ENCODE measurements at places on chromosomes 3 and 15.

DNA sequence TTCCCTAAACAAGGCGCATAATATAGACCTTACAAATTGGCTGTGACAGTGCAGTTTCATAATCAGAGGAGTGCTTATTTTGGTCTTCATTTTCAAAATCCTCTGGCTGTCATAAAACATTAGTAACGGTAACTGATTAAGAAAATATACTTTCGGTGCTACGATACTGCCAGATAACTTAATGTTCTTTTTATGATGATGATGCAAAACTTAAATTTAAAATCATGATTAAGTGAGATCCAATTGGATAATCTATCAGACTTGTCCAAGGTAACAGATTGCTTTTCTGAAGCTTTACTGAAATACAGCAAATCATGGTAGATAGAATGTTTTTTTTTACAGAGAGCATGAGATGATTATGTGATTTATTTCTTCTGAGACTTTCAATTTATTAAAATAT lies 364.2 kb upstream of the CNTN3 start:
- DNase-seq, result no peak

GRCh38 chr3:150097588-150097890 lies 126.8 kb upstream of the PFN2 start:
- no peak for DNase-seq

- no peak for DNase-seq
These were observed 89.8 kb downstream of the ARHGEF26 start for GRCh38 chr3:154210986-154211385.

- no peak for DNase-seq
These were observed 123.8 kb downstream of the B3GALNT1 start for GRCh38 chr3:160981217-160981938.

DNA sequence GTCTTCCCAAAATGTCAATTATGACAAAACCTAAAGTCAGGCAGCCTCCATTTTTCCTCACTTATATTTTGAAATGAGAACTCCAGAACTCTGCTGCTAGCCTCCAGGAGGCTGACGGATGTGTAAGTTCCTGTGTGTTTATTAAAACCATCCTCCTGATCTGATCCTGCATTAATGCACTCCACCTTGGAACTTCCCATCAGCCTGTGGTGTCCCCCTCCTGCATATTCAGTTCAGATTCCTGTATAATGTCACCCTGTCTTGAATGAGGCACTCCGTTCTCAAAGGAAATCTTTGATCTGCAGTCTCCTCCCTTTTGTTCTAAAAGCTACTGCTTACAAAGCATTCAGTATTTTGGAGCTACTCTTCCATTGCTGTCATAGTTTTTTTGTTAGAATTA lies 318.2 kb upstream of the ONECUT1 start:
- no peak for DNase-seq

DNA sequence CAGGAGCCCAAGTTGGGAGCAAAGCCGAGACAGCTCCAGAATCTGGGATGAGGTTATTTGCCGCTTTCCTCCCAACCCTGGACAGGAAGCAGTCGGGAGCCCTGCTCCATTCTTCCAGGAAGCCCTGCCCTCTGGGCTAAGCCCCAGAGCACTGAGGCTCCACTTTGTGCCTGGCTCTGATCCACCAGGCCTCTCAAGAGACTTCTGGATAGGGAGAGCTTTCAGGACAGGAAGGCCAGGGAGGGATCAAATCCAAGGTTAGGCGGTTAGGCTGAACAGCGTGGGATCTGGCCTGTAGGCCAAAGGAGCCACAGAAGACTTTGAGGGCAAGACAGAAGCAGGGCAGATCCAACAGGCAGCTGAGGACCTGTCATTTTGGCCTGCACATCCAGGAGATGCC lies 835 bp downstream of the STOML1 start:
- no peak for DNase-seq

- DNase-seq, result no peak
These were observed 122.9 kb upstream of the PTPRG start for GRCh38 chr3:61438253-61439121.

DNA sequence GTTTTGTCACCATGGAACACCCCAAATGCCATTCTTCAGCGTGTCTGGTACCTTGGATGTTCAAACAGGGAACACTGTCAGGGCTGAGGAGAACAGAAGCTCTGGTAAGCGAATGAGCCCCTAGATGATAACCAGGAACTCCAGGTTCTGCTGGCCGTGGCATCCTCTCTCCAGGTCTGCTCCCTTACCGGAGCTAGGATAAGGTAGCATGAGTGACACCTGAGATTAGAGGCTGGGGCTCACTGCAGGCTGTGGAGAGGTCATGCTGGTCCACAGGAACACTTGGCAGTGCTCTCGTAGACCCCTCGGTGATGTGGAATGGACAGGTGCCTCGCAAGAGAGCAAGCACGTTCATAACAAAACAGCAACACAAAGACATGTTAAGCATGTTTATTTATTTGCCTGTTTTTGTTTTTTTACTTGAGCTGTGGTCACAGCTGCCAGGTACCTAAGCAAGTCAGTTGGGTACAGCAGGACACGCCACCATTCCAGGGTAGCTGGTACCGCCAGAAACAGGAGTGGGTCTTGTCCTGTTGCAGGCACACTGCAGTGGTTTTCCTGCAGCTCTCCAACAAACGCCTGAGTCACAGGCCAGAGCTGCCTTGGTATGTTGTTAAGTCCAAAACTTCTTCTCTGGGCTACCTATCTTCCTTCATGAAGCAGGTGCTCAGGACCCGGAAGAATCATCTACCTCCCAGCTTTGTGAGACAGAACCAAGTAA lies 4.6 kb downstream of the RBM15B start:
- no peak for DNase-seq

DNA sequence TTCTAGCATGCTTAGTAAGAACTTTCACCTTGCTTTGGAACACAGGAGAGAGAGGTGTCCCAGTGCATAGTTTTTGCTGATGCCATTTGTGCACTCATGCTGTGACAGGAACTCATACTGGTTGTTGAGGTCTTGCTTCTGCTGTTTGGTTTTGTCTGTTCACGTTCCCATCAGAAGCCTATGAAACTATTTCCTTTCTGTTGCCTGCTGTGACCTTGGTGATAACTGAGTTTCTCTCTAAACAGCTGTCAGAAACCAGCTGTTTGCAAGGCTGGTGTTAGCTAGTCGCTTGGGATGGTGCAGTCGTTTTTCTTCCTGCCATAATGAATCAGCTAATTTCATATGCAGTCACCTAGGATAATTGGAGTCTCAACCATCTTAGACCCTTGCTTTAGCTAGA lies 724.1 kb downstream of the GRM7 start:
- DNase-seq, result no peak

DNA sequence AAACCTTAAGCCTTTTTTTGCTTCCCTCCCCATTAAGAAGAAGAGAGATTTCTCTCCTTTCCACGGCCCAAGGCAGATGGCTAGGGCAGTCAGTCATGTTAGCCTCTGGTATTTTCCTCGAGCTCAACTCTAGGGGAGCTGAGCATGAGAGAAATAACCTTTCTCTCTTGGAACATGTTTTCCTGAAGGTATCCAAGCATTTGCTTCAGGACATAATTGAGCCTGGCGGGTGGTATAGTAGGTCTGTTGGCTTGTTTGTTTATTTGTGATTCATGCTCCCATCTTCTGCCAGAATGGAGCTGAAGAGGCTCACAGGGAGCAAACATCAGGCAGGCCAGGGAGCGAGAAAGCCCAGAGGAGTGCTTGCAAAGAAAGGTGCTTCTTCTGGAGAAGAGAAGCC lies 102.5 kb downstream of the MESD start:
- no peak for DNase-seq

DNA sequence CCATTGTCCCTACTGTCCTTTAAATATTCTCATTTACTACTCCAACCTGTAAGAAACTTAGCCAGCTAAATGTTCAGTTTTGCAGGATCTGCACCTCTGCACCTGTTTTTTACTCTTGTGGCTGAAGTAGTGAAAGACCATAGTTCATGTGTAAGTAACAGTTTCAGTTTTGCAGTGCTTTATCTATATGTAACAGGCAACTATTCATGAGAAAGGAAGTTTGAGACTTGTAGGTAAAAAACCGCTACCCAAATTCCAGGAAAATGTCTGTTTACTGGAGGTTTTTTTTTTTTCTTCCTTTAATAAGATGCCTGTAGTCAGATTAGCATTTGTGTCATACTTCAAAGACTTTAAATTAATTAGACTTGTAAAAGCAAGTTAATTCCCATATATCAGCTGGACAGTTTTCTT lies 25.4 kb upstream of the MBNL1 start:
- DNase-seq, result no peak

DNA sequence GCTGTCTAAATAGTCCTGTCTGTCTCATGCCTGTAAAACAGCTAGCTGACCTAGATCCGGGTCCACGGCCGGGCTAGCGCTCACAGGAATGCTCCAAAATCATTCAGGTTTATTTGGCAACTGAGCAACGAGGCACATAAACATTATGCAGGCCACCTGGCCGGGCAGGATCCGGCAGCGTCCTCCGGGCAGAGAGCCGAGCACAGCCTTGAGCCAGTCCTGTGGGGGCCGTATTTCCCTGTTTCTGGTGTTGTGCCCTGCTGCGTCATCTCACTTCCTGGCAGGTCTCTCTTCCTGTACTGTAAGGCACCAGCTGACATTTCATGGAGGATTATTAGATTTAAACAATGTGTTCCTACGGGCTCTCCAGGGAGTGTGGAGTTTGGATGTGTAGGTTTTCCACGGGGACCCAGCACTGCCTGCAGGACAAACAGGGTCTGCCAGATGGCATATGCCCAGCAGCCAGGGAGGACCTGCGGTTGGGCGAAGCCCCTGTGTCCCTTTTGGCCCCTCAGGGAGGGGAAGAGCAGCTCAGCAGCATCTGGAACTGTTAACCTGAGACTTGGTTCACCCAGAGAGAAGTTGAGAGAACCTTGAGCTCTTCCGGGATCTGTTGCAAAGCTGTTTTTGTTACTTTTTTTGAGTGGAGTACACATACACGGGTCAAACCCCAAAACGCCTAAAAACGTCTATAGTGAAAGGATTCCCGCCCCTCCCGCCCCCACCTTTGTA lies 16.6 kb upstream of the LRRK1 start:
- DNase-seq, result no peak

- no peak for DNase-seq
These were observed 243.5 kb upstream of the SEMA6D start for GRCh38 chr15:47473832-47474231.

DNA sequence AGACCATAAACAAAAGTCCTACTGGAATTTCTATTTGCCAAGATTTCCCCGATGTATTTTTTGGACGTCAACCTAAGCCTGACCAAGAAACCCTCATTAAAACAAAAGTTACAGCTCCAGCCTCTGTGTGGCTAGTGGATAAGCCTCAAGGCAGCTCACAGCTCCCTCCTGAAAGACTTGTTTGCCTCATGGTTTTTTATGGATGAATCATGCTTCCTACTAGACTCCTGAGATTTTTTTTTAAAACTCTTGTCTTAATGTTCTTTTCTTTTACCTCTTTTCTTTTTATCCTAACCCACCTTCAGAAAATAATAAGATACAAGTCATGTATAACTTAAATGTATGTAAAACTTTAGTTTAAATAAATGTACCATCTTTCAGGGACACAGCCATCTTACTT lies 52.4 kb downstream of the SUCNR1 start:
- no peak for DNase-seq

DNA sequence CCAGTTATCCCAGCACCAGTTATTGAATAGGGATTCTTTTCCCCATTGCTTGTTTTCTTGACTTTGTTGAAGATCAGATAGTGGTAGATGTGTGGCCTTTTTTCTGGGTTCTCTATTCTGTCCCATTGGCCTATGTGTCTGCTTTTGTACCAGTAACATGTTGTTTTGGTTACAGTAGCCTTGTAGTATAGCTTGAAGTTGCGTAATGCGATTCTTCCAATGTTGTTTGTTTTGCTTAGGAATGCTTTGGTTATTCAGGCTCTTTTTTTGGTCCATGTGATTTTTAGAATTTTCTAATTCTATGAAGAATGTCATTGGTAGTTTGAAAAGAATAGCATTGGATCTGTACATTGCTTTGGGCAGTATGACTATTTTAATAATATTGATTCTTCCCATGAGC lies 94.3 kb upstream of the CHMP2B start:
- DNase-seq, result no peak

DNA sequence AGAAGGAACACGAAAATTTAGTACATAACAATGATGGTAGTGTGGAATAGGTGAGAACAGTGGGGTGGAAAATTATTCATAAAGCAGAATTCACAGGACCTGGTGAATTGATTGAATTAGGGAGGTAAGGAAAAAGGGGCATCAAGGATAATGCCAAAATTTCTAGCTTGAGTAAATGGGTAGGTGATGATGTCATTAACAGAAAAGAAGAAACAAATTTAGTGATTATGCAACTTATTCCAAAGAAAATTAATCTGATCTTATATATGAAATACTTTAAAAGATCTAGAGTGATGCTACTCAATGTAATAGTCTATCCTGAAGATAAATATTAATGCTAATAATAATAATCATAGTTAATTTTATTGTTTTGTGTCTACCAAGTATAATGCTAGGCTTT lies 544.6 kb upstream of the LMCD1 start:
- no peak for DNase-seq

DNA sequence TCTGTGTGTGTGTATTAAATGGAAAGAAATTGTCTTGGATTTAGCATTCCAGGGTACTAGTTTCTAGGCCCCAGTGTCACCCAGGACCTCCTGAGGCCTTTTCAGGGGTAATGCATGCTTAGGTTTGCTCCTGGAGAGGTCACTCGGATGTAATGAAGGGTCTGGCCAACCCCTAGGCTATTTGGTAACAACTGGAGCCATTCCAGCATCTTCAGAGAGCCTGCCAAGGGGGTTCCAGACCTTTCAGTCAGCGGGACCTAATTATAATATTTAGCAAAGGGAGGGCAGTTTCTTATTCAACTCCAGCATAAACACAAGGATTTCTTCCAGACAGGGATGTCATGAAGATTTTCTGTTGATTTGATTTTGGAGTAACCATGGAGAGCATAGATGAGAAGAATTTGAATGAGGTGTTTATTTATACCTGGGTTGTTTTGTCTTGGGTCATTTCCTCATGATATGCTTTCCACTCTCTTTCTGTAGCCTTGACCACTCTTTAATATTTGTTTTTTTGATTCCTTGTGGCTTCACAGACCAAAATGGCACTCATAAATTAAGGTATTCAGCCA lies 17.4 kb downstream of the KAT2B start:
- no peak for DNase-seq

GRCh38 chr3:146382386-146382785 lies 87.0 kb downstream of the PLSCR2 start:
- no peak for DNase-seq

- no peak for DNase-seq
These were observed 39.4 kb upstream of the TIPARP start for GRCh38 chr3:156635034-156635433.

DNA sequence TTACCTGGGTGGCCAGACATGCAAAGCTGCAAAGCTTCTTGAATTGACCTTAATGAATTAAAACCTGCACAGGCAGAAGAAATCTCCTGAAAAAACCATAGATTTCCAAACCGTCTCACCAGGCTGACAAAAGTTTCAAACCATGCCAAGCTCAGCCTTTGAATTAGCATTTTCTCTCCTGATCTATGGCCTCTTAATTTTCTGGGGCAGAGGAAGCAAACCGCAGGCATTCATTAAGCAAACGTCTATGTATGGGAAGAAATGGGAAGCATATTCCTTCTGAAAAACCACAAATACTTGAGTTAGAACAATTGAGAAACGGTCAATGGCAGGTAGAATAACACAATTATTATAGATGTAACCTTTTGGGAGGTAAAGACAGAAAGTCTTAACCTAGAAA lies 500.2 kb upstream of the NR2F2 start:
- DNase-seq, result no peak

GRCh38 chr15:78049691-78050440 lies 27.6 kb downstream of the TBC1D2B start:
- no peak for DNase-seq

GRCh38 chr3:77407441-77407840 lies 367.5 kb downstream of the ROBO2 start:
- DNase-seq, result no peak
